ENCODE measurements at places on chromosomes 6 and 20.

DNA sequence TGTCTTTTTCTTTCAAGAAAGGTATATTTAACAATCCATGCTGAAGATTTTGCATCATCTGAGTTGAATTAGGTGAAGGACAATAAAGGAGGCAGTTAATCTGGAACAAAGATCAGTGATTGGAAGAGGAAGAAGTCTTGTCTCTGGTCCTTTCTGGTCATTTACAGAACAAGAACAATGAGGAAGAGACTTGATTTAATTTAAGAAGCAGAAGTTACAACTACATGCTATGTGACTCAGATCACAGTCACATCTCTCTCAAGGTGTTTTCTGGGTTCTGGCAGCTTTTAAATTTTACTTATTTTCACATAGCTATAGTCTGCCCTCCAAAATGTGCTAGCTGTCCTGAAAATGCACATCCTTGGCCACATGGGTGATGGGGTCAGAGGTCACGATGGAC lies 53.5 kb upstream of the DEK start:
- no peak for DNase-seq

DNA sequence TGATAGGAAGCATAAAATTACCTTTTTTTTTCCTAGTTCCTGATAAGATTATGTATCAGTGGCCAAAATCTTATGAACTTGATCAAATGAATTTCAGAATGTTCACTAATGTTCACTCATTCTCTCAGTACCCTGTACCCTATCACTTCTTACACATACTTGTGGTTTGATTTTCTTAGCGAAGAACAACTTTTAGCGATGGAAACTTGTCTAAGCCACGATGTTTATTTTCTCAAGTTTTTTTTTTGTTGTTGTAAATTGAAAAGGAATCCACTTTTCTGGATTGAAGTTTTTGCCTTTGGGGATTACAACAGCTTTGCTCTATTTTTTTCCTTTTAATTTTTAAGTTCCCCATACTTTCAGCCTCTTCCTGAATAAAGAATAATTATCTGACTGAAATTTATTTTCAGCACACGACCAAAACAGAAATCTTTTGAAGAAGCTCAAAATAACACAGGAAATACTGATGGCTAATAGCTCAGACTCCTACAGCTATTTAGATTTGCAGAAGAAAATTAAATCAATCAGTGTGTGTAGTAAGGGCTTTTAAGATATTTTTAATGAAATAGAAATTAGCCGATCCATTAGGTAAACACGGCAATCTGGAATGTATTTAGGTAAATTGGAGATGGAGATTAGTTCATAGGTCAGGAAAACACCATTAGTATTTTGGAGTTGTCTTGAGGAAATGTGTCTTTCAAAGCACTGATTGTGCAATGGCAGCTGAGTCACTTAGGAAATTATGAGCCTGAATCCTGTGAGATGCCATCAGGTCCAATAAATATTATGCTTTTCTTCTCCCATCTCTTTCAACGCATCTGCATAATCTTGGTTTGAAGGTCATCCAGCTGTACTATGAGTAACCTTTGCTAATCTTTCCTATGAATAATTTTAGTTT lies 217.5 kb downstream of the GJA1 start:
- no peak for DNase-seq

- no peak for DNase-seq
Measured at GRCh38 chr6:36349240-36349639, 12.6 kb upstream of the BNIP5 start.

DNA sequence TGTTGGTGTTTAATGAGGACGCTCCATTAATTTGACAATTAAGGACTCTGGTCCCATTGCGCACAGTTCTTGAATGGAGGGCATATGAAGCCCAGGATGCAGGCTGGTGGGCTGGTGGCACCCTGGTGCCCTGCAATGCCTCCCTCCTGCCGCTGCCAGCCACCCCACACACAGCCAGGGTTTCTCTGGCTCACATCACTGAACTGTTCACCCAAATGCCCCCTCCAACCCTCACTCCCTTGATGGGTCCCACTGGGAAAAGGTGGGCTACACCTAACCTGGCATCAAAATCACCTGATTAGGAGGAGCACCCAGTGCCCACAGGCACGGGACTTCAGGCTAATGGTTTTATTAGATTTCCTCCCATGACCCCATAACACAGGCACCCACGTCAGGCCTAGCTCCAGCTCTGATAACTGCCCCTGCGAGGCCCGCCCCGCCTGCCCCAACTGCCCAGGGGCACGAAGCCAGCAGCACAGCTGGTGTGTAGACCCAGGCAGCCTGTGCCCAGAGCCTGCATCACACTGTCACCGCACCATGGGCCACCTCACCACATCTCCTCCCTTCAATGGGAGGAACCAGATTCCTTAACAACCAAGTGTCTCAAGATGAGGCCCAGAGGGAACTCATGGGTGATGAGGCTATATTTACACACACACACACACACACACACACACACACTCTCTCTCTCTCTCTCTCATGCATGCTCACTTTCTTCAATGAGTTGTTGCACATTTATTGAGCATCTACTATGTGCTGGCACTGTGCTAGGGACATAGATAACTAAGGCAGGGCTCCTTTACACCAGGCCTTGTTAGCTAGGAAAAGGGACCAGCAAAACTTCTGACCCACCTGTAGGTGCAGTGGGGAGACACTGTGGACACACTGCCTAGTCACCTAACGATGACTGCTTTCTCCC lies 107.3 kb downstream of the NOL4L start:
- DNase-seq = no peak

- DNase-seq = no peak
Measured at GRCh38 chr20:24916412-24916811, 32.7 kb upstream of the CST7 start.

GRCh38 chr6:11601776-11602605 lies 64.4 kb downstream of the TMEM170B start:
- DNase-seq = no peak
